Left cardiac atrium (tissue), 4 donors: ENCODE measurements at places on chromosomes 13 and 19. TPM values are rescaled to one million over a fixed set of nuclear protein-coding genes. Genes with fewer than 3 reads are reported as not detected.

The CEACAM21 gene
- total RNA-seq, result 1.2 TPM

The STOML3 gene
- not detected for total RNA-seq

DNA sequence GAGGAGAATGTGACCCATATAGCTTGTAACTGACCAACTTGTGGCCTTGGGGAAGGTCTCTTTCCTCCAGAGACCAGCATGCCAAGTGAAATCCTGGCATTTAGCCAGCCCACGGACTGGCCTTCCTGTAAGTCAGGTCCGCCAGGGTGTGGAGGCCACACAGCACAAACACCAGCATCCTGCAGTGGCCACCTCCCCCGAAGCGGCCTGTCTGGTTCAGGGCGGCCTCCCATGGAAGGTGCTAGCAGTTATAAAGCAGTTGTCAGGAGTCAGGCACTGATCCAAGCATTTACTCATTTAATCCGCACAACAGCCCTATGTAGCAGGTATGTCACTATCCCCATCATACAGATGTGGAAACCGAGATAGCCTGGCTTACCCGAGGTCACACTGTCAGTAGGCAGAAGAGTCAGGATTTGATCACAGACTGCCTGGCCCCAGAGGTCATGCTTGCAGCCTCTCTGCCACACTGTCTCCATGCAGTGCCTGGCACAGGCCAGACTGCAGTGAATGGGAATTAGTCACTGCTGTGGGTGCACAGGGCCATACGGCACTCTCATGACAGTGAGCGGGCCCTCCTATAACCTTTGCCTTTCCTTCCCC lies 36.7 kb downstream of the CAPN12 start:
- peak; percentile 88 for DNase-seq

- DNase-seq, result no peak
Measured at GRCh38 chr19:16862826-16863415, 25.9 kb upstream of the F2RL3 start.

The CEACAM16 gene
- not detected for total RNA-seq

The FUT6 gene
- total RNA-seq, result not detected

DNA sequence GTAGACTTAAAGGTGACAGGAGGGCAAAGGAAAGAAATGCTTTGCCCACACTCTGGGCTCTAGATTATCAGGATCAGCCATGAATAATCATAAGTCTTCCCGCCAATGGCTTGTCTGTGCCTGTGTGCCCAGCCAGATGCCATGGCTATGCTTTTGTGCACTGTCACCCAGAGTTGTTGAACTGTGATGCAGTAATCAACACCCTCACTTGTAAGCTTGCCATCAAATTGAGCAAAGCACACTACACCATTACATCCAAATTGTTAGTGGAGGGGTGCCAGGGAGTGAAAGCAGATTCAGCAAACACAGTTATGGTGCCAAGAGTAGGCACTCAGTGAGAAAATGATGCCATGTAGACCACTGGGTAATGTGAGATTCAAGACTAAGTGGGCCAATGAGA lies 845.3 kb upstream of the MIR17HG start:
- DNase-seq, result peak; percentile 51

The ARL11 gene
- 0.44 TPM for total RNA-seq

The CASP14 gene
- total RNA-seq, result not detected

The NEK5 gene
- total RNA-seq, result 0.44 TPM

The UHRF1 gene
- 3.6 TPM for total RNA-seq

DNA sequence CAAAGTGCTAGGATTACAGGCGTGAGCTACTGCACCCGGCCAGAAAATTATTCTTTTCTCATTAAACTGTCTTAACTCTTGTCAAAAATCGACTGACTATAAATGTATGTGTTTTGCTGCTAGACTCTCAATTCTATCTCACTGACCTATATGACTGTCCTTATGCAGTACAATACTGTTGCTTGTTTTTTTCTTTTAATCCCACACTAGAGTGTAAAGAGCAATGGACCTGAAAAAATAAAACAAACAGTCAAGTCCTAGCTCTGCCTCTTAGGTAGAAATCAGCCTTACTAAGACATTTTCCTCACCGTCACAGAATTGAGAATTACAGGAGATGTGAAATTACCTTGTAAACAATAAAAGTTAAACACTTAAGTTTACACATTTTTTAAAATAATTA lies 35.1 kb downstream of the INTS6 start:
- no peak for DNase-seq

The NCR1 gene
- total RNA-seq, result not detected

DNA sequence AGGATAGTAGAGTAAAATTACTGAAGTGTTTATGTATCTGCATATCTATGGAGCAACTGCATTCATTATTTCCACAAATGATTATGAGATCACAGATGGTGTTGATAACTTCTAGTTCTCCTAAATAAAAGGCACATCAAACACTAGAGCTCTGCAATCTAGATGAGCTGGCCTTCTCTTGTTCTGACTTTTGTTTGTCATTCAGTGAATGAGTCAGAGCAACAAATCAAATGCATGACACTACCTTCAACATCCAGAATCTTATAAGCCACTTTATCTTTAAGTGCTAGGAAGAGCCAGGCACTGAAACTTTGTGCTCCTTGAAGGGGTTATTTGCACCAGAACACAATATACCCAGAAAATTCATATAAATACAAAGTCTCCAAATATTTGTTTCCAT lies 456.0 kb downstream of the PCDH17 start:
- DNase-seq, result no peak

- DNase-seq, result no peak
Measured at GRCh38 chr13:49213997-49214916, 5.9 kb upstream of the MLNR start.

DNA sequence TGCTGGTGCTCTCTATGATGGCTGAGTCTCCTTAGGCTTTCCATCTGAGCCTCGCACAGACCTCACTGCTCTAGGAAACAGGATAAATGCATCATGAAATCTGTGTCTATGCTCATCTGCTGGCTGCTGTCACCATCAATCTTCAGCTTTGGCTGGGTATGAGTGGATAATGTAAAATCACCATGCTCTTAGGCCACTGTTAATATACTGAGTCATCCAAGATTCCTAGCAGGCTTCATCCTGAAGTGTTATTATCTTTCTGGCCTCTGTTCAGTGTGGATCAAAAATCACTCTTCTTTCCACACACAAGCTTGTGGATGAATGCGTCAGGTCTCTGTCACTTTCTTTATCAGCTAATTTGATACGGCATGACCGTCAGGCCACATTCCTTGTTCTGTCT lies 317.4 kb downstream of the NALCN start:
- no peak for DNase-seq

- no peak for DNase-seq
Measured at GRCh38 chr19:35905178-35905727, 2.8 kb downstream of the TYROBP start.

GRCh38 chr13:46172531-46172991 lies 9.4 kb downstream of the LCP1 start:
- DNase-seq, result no peak

The ZNF471 gene
- 4.7 TPM for total RNA-seq

DNA sequence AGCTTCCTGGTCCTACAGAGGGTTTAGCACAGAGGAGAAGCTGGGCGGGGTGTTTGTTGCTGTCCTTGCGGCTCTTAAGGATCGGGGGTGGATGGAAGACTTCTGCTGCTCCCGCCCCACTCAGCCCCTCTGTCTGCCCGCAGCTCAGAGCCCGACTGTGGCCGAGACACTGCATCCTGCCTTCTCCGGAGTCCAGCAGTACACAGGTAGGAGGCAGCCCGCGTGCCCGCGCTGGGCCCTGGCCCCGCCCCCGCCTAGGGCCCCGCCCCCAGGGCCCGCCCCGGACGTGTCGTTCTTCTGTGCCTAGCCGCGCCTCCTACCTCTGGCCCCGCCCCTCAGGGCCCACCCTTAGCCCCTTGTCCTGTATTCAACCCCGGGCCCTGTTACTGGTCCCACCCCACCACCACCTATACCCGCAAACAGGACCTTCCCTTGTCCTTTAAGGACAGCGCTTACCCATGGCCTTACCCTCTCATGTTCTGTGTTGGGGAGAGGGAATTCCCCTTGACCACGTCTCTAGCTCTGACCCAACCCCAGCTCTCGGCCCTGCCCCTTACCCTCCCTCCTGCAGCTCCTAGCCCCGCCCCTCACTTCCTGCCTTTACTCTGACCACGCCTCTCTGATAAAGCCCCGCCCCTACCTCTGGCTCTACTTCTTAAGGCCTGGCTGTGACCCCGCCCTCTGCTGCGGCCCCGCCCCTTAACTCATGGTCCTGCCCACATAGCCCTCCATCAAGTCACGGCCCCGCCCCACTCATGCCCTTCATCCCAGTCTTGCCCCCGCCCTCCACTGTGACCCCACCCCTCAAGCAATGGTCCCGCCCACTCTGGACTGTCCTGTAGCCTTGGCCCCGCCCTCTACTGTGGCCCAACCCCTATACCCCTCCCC lies 60.5 kb downstream of the CELF5 start:
- peak; percentile 88 for DNase-seq
